ENCODE measurements at places on chromosomes 11 and 22. TPM values are rescaled to one million over a fixed set of nuclear protein-coding genes. Genes with fewer than 3 reads are reported as not detected.

Gene MOGAT2
- total RNA-seq, result not detected

Gene MDK
- 7.9 TPM for total RNA-seq

Gene C11orf91
- 0.61 TPM for total RNA-seq

Gene RFPL2
- not detected for total RNA-seq

Gene PRR5L
- 3.9 TPM for total RNA-seq

Gene HYOU1
- total RNA-seq, result 45.9 TPM

All from heart left ventricle (tissue), 16 donors.